ENCODE measurements at places on chromosomes 13 and 19.

- DNase-seq, result no peak
Measured at GRCh38 chr13:85194482-85194881, 604.7 kb downstream of the SLITRK6 start.

- DNase-seq, result no peak
Measured at GRCh38 chr13:59601993-59602392, 561.7 kb downstream of the DIAPH3 start.

GRCh38 chr13:43132257-43132656, 108.9 kb downstream of the DNAJC15 start:
- DNase-seq, result no peak

GRCh38 chr19:44401139-44402115, at the start of gene ZNF285:
Gene ZNF285, minus strand, starts transcription at chr19:44401608. Its CDS starts 4,395 bp downstream, at chr19:44397213.
- DNase-seq, result peak; percentile 57

GRCh38 chr13:111187960-111188541, 72.9 kb downstream of the ARHGEF7 start:
- DNase-seq, result no peak

GRCh38 chr13:23588666-23589065, 18.5 kb downstream of the TNFRSF19 start:
- DNase-seq, result no peak

GRCh38 chr19:55086730-55087541, 11.3 kb downstream of the EPS8L1 start:
- DNase-seq, result peak; percentile 37

DNA sequence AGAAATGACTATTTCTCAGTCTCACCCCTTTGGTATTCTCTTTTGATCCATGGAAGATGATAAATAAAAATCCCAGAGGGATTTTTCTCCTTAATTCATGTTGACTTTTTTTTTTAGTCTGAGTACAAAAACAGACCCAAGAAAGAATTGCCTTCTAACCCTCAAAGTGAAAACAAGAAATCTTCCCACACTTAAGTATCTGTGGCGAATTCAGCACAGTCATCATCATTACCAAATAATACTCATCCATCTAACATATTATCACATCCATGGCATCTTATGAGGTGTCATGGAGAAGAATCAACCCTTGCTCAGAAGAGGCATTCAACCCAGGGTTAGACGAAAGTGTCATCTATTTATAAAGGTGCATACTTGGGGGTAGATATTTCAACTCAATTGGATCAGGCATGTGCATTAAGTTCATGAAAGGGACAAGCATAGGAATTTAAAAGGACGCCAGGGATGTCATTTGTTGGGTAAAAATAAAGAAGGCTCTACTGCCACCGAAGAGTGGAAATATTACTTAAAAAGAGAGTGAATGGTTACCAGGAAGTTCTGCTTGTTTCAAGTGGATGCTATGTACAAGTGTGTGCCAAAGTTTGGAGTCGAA, 101.9 kb downstream of the FLT1 start:
- no peak for DNase-seq

DNA sequence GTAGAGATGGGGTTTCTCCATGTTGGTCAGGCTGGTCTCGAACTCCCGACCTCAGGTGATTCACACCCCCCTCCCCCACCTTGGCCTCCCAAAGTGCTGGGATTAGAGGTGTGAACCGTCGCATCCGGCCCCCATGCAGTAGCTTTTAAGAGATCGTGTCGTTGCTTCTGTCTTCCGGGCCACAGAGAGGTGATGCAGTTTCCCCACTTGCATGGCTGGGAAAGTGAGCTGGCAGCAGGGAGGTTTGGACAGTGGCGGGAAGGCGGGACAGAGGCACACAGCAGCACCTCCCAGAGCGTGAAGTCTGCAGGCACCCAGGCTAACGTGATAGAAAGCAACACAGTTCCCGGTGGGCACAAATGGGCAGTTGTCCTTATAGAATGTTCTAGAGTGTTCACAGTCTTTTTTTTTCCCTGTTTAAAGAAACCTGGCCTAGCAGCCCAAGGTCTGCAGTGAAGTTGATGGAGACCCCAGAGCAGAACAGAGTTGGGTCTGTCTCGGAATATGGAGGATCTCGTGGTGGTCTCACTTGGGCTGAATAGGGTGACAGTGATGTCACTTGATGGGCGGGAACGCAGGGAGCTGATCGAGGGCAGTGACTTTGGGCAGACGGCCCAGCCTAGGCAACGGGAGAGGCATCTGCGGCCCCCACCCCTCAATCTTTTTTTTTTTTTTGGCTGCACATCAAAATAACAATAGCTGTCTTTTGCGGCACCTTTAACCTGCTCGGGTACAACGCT, 4.9 kb downstream of the UHRF1 start:
- peak; percentile 29 for DNase-seq

- no peak for DNase-seq
Measured at GRCh38 chr13:38753878-38754277, 67.0 kb downstream of the FREM2 start.

DNA sequence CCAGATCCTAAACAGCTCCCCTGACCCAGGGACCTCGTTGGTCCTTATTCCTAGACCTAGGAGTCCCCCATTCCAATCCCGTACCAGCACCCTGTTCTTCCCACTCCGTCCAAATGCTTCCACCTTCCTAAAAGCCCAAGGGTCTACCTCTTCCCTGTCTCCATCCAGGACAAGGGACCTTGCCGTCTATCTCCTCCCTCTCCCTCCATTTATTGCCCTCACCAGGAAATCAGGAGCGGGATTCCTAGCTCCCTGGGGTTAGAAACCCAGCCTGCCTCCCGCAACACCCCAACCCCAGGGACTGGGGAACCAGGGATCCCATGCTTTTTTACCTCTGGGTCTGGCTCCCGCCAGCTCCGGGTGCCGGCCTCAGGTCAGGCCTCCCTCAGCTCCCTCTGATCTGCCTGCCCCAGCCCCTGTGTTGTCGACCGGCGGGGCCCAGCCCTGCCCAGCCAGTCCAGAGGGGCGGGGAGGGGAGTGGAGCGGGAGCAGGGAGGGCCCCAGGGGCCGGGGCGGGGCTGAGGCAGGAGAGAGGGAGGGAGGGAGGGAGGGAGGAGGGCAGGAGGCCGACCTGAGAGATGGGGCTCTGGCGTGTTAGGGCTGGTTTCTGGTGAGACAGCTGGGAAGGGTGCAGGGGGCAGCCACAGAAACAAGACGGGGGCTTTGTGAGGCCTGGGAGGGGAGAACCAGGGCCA, at the start of gene B3GNT8:
Gene B3GNT8 (minus strand): TSS at position 423 of the 695 bp plus-strand sequence. CDS start 596 bp downstream, outside the sequence.
- DNase-seq, result peak; percentile 30

DNA sequence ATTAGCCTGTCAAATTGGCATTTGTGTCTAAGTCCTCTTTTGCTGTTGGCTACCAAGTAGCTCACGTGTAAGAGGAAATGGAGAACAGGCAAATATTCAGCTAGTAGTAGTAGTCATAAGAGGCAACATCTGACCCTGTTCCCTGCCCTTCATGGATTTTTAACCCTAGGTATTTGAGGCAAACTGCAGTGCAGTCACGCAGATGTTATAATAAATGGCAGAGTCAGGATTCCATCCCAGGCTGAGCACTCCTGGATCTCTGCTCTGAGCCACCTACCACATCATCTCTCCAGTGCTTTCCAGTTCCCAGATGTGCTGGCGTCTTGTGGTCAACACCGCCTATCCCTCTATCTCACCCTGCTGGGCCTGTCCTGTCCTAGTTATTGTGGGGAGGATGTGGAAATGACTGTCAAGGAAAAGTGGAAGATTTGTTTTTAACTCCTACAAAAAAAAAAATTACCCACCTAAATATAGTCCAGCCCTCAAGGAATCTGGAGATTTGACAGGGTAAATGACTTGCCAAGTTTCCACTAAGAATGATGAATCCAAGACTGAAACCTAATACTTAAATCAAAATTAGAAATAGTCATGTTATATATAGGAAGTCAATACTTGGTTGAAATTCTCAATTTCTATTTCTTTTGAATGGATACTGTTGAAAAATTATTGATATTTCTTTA, 322.9 kb downstream of the GPC6 start:
- DNase-seq, result no peak

- DNase-seq, result no peak
Measured at GRCh38 chr13:23656637-23657371, 86.6 kb downstream of the TNFRSF19 start.

GRCh38 chr13:78881751-78882150, 222.8 kb upstream of the OBI1 start:
- DNase-seq, result no peak

- no peak for DNase-seq
Measured at GRCh38 chr13:113546571-113547237, 37.8 kb upstream of the TFDP1 start.

DNA sequence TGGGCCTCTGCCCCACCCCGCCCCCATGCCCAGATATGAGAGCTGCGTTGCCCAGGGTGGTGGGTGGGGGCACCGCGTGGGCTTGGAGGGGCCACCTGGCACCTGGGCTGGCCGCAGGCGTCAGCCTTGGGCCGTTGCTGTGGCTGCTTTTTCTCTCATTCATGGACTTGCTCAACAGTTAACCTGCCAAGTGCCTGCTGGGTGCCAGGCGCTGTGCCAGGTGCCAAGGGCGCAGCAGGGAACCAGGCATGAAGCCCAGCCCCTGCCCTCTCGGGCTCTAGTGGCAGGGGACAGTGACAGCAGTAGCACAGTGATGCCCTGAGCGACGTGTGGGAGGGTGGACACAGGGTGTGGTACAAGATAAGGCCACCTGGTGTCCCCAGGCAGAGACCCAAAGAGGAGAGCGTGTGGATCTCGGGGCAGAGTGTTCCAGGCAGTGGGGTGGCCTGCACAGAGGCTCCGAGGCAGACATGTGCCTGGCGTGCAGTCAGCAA, 28.1 kb downstream of the DHX34 start:
- no peak for DNase-seq

- DNase-seq, result no peak
Measured at GRCh38 chr13:95020298-95020987, 280.8 kb downstream of the ABCC4 start.

DNA sequence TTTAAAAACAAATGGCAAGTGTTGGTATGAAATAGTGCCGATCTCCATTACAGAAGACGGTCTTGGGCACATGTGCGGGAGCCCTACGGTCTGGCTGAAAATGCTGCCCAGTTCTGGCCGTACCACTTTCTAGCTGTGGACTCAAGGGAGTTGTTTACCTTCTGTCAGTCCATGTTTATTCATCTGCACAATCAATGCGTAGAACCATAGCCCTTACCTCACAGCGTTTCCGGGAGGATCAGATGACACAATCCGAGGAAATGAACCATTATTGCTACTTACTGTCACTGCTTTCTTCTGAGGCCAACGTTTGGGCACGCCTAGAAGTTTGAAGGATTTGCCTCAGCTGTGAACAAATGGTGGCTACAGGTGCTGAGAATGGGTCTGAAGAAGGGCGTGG, 31.2 kb downstream of the GADD45B start:
- peak; percentile 21 for DNase-seq

GRCh38 chr19:8259142-8259921, 48.8 kb downstream of the CD320 start:
- no peak for DNase-seq

GRCh38 chr19:44753932-44754749, 5.6 kb downstream of the BCL3 start:
- DNase-seq, result peak; percentile 85

DNA sequence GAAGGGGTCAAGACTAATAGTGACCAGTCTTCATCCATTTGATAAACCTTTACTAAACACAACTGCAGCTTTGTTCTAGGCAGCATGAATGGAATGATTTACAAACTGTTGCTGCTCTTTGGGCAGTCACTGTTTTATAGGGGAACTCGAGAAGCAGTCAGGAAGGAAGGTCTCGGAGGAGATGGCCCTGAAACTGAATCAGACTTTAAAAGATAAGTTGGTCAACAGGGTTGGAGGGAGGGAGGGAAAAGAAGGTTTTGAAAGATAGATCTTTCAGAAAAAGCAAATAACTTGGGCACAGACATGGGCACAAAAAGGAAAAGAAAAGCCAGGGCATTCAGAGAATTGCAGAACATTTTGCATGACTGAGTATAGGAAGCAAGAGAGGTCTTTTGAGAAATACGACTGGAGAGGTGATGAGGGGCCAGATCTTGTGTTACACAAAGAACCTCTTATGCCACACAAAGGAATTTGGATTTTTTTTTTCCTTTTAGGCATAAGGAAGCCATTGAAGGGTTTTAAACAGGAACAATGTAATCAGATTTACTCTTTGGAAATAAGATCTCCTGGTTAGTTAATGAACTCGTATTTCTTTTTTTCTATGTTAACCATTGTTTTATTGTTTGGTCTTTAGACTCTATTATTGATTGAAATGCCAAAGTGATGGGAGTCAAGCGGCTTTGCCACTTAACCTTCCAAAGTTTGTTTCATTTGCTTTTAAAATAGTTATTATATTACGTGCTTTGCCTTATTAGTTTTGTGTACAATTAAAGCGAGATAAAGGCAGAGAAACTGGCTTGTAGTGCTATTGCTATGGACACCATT, 37.5 kb upstream of the SACS start:
- DNase-seq, result no peak

- DNase-seq, result no peak
Measured at GRCh38 chr13:95533545-95534160, 18.9 kb upstream of the CLDN10 start.

DNA sequence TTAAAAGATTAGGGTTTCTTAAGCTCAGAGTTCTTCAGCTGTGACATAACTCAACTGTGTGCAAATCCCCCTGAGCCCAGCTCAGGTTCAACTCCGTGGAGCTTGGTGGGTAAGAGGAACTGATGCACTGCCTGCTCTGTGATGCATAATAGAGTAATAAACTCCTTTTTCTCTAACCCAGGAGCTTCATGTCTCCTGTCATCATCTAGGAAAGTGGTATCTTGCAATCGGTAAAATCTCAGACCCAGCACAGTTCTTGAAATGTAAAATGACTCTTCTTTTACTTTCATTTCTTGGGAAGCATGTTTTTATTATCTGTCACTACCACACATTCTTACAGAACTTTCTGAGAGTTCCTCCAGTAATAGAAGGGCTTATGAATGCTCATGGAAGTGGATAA, 123.8 kb upstream of the PCDH9 start:
- no peak for DNase-seq

GRCh38 chr19:10815007-10815536, 20.9 kb downstream of the TMED1 start:
- DNase-seq, result no peak

GRCh38 chr13:31631071-31631470, 108.3 kb upstream of the RXFP2 start:
- DNase-seq, result no peak

DNA sequence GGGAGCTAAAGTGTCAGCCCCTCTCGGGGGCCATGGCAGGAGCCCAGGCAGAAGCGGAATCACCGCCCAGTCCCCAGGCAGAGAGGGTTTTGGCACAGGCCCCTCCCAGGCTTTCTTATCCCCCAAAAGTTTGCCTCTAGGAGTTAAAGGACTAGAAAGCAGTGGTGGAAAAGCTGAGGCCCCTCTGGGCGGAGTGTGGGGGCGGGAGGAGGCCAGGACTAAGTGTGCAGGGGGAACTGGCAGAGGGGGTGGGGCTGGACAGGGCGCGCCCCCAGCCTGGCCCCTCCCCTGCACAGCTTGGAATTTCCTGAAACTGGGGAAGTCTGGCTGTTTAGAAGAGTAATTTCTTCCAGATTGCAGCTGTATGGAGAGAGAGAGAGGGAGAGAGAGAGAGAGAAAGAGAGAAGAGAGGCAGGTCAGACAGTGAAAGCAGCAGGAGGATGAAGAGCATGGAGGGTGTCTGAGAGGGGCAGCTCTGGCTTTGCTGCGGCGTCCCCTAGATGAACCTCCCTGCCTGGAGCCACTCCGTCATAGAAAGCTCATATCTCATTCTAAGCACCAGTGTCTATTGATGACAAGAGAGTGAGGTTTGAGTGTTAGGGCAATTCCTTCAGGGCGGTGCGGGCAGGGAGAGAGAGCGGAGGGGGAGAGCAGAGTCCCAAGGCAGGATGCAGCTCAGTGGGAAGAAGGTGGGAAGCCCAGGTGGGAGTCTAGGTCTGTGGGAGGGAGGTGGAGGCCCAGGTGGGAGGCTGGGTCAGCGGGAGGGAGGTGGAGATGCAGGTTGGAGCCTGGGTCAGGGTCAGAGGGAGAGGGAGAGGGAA, at the start of gene CDC42EP5:
Gene CDC42EP5 (minus strand): TSS at position 226 of the 821 bp plus-strand sequence. CDS start 7,749 bp downstream, outside the sequence.
- DNase-seq, result no peak

- no peak for DNase-seq
Measured at GRCh38 chr13:28056426-28056825, 44.0 kb downstream of the FLT3 start.

Data from T-helper 2 cell treated with Interferon-gamma antibody and Interleukin-4, amounts not matched to agents 5 μg/mL and 100 μg/mL, for 36 hours (primary cell).